ENCODE measurements at places on chromosomes 1 and 21.

DNA sequence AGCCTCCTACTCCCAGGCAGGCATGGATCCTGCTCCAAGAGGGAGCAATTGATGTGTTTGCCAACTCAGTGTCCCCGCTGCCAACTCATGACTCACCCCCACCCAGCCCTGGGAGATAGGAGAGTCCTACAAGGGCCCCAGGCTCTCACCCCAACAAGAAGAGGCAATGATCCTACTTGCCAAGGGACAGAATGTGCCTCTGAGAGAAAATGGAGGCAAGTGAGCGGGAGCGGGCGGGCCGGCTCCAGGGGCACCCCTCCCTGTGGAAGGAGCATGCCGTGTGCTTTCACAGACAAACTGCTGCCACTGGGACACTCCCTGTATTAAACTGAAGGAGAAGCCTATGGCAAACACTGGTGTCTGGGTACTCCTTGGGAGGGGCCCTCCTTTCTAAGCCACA, 16.7 kb downstream of the PKP1 start:
- DNase-seq, result no peak

GRCh38 chr1:92864131-92864530, 32.3 kb downstream of the RPL5 start:
- DNase-seq, result no peak

GRCh38 chr1:108591466-108591865, 31.6 kb downstream of the EEIG2 start:
- no peak for DNase-seq

- no peak for DNase-seq
These were observed 103.7 kb upstream of the GNG12 start for GRCh38 chr1:67937010-67937409.

- DNase-seq, result no peak
These were observed 218.0 kb upstream of the GALNT2 start for GRCh38 chr1:229848752-229849677.

DNA sequence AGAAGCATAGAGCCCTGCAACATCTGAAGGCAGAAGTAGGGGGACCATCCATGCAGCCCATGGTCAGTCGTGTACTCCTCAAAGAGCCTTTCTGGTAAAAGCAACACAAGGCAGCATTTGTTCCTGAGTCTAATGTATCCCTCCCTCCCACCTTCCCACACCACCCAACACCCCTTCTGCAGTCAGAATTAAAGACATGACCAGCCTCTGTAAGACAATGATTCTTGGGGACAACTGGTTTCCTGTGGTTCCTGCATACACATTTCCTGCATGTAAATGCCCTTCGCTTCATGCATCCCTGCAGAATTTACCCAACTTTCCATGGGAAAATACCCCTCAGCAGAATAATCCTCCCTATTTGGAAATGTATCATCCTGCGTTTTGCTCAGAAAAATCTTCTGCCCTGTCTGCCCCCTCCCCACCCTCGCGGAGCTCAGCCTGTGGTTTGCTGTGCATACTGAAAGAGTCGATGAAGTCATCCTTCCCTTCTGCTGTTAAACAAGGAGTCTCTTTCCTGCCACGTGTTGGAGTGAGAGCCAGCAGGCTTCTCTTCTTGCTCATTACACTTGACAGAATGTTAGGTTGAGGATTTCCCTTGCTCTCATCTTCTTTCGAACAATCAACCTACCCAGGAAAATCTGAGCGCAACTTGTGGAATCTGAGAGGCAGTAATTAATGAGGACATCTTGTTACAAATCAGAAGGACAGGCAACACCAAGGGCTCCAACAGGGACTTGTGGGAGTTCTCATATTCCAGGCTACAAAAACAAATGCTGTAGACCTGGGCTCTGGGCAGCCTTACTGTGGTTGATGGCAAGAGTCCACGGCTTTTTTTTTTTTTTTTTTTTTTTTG, 4.7 kb downstream of the TNN start:
- peak; percentile 74 for DNase-seq

GRCh38 chr1:162070825-162071224, 1.3 kb downstream of the NOS1AP start:
- DNase-seq, result no peak

DNA sequence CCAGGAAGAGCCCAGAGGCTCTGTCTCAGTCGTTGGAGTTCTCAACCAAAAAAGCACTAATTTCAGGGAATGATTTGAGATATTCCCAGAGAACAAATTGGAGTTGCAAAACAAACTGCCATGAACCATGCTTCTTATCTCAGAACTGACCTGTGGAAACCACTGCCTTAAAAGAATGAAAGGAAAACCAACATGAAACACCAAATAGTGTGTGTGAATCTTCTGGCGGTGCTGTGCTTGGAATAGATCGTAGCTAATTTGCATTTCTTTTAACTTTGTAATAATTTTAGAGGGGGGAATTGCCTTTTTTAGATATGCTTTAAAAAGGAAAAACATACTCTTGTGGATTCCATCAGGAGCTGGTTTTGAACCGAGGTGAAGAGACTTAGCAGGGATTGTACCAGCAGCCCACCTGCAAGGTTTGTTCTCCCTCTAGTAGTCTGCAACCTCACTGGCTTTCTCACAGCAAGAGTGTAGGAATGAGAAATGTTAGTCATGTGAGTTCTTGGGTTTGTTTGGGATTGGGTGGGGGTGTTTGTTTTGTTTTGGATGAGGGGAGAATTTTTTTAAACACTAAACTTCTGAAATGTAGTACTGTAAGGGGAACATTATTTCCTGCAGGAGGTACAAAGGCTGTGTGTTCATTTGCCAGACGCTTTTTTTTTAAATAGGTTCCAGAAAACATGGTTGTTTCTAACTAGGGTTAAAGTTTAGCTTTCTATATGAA, 45.7 kb upstream of the ANGPTL1 start:
- no peak for DNase-seq

DNA sequence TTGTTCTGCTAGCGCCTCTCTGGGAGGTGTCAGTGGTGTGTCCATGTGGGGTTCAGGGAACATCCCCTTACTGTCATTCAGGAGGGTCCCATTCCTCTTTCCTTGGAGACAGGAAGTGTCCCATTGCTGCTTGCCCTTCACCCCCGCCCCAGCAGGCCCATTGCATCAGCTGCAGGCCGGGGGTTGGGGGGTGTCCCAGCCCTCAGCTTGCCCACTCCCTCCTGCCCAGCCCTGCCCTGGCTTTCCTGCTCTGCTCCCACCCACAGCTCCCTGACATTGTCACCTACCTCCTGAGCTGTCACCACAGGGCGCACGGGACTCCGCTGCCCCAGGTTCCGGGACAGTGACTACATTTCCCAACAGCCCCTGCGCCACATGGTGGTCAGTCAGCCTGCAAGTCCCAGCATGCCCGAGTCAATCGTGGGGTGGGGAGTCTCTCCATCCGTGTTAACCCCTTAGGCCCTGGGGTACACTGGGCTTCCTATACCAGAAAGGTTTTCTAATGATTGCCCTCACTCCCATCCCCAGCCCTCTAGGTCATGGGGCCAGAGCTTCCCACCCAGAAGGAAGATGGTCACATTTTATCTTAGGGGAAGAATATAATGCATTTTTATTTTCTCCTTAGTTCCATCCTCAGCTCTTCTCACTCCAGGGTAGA, at the start of gene INPP5B:
Gene INPP5B (minus strand): TSS at position 351 of the 658 bp plus-strand sequence. CDS start 745 bp downstream, outside the sequence.
- peak; percentile 46 for DNase-seq

- no peak for DNase-seq
These were observed 12.1 kb downstream of the TRAPPC10 start for GRCh38 chr21:44024257-44024656.

GRCh38 chr1:950268-950667, 8.8 kb downstream of the NOC2L start:
- DNase-seq, result no peak

GRCh38 chr1:82947278-82947677, 1051.7 kb downstream of the TTLL7 start:
- no peak for DNase-seq

All from urinary bladder (tissue), 4 donors.